ENCODE measurements at places on chromosomes 7 and 10. TPM values are rescaled to one million over a fixed set of nuclear protein-coding genes. Genes with fewer than 3 reads are reported as not detected.

- no peak for DNase-seq
- H3K27ac ChIP-seq: no peak overlapping the region
- no peaks in the 10 kb centered on the region for H3K4me1 ChIP-seq
- H3K36me3 ChIP-seq: no peaks in the 10 kb centered on the region
- no peak overlapping the region for H3K4me3 ChIP-seq
Measured at GRCh38 chr10:63068246-63068645, 64.9 kb upstream of the NRBF2 start.

The HOXA11 gene
- total RNA-seq: 9.8 TPM

GRCh38 chr7:130893441-130893894, 159.5 kb upstream of the KLF14 start:
- no peak overlapping the region for H3K4me3 ChIP-seq
- H3K27me3 ChIP-seq: no peaks in the 10 kb centered on the region
- no peaks in the 10 kb centered on the region for H3K36me3 ChIP-seq
- H3K27ac ChIP-seq: peak overlapping the region; percentile 86
- H3K4me1 ChIP-seq: peaks cover 92% of the 10 kb centered on the region

The CTAGE15 gene
- total RNA-seq: not detected

GRCh38 chr7:54541669-54542625, at the start of gene VSTM2A:
TSS of gene VSTM2A (plus strand) at chr7:54542375. CDS start at chr7:54542731, 356 bp downstream.
- no peak within 1 kb of the TSS for H3K27ac ChIP-seq
- H3K4me3 ChIP-seq: peak within 1 kb of the TSS; percentile 26
- H3K36me3 ChIP-seq: no peaks in the 10 kb centered on the region
- peaks cover 12% of the 10 kb centered on the region for H3K27me3 ChIP-seq
- no peak for DNase-seq

DNA sequence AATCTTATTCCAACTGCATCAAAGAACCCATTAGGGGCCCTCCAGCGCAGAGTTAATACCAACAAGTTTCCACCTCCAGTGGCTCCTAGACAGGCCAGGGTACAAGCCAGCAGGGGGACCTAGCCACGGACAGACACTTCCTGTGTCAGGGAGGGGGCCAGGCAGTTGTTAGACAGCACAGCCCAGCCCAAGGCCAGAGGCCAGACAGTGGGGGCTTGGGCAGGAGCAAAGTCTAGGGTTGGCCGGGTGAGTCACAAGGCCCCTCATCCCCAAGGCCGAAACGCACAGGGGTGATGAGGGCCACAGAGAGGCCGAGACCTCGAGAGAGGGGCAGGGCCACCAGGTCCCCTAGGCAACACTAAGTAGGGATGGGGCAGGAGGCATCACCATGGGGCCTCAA, 19.3 kb upstream of the OPTN start:
- H3K4me1 ChIP-seq: no peaks in the 10 kb centered on the region
- H3K36me3 ChIP-seq: no peaks in the 10 kb centered on the region
- DNase-seq: no peak
- no peaks in the 10 kb centered on the region for H3K27me3 ChIP-seq
- H3K4me3 ChIP-seq: no peak overlapping the region
- no peak overlapping the region for H3K27ac ChIP-seq

The RET gene
- total RNA-seq: 7.9 TPM
